ENCODE measurements at places on chromosomes 5 and 9.

DNA sequence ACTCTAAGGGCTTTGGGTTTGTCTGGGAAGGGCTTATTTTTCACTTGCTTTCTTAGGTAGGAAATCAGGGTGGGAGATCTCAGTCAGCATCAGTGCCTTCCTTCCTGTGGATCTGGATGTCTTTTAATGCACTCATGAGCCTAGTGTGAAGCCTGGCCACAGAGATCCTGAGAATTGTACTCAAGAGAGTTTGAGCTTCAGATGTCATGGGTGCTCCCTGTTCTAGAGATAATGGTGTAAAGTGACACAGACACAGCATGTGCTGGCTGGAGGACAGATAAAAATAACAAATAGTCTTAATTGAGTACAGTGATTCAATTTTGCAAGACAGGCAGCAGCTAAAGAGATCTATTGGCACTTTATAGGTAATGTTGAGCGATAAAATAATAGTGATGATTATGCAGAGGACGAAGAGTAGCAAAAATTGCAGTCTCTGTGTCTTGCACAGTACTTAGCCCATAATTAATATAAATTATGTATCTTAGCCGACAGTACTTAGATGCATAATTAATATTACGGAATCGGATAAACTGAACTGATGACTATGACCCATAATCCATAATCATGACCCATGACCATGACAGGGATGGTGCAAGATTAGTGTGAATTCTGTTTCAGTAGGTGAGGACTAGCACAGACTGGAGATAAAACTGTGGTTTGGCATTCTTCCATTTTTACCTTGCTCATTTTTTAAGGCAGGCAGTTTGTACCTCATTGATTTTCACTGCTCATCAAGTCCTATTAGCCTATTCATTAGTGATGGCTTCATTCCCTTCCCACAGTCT, 408.7 kb upstream of the PIK3R1 start:
- no peak for DNase-seq

GRCh38 chr9:69936427-69936826, 107.2 kb upstream of the MAMDC2 start:
- DNase-seq, result no peak

- DNase-seq, result no peak
Observed at GRCh38 chr5:31237174-31237573, 43.7 kb downstream of the CDH6 start.

GRCh38 chr5:173830421-173830820, 57.7 kb upstream of the CPEB4 start:
- DNase-seq, result no peak

- no peak for DNase-seq
Observed at GRCh38 chr9:109519366-109519765, 21.3 kb upstream of the PTPN3 start.

- no peak for DNase-seq
Observed at GRCh38 chr5:181161534-181162175, 14.3 kb downstream of the OR2V2 start.

- DNase-seq, result no peak
Observed at GRCh38 chr5:118456085-118456484, 532.3 kb downstream of the DTWD2 start.

GRCh38 chr5:143182901-143183820, 220.3 kb downstream of the NR3C1 start:
- no peak for DNase-seq

GRCh38 chr9:79812507-79813257, 240.9 kb downstream of the TLE4 start:
- DNase-seq, result no peak

DNA sequence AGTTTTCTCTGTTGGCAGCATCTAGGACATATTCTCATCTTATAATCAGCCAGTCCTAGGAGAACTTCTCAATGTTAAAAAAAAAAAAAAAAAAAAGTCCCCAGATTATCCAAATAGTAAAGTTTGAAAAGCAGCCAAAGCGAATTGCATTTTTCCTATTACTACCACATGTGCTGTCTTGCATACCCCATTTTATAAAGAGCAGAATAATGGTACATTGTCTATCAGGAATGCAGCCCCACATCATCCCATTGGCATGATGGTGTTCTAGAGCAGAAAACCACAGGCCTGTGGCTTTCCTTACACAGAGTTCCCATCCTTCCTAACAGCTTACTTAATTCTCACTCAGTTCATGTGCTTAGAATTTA, 381.6 kb downstream of the TMEM38B start:
- no peak for DNase-seq

DNA sequence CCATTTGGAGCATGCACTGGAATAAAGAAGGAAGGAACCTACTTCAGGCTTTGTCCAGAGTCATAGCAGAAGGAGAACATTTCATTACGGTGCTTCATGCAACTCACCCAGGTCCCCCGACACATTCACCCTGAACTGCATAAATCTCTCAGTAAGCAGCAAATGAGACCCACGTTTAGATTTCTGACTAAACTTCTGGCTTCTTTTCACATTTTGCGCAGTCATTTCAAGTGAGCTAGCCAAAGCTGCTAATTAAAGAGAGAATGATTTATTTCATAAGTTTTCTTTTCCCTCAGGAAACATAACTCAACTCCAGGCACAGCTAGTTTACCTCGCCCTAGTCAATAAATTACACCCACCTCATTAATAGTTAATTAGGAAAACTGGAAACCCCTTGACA, 88.6 kb upstream of the GAS1 start:
- no peak for DNase-seq

DNA sequence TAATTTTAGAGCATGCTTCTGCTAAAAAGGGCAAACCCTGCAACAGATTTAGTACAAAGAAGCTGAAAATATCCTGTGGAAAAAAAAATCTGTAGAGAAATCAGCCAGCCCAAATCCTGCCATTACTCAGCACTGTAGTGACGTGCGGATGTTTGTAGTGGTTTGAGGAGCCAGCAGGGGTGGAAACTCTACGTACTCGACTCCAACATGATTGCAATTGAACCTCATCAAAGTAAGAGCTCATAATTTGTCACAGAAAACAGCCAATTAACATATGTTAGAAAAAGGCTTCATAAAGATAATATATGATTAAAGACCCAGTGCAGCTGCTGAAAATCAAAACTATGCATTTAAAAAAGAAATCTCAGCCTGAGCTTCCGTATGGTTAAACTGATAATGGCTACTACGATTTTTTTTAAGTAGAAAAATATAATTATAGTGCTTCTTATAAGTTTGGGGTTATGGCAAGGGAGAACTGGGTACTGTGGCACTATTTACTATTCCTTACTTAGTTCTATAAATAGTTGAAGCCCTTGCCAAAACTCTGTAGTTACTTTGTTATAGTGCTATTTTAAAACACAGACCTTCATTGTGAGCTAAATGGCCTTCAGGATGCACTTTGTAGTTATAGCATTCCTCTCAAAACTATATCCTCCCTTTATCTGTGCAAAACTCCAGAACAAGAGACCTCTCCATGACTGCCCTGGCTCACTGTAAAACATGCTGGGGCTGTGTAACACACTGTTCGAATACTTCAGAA, 49.4 kb downstream of the MEF2C start:
- DNase-seq, result no peak

DNA sequence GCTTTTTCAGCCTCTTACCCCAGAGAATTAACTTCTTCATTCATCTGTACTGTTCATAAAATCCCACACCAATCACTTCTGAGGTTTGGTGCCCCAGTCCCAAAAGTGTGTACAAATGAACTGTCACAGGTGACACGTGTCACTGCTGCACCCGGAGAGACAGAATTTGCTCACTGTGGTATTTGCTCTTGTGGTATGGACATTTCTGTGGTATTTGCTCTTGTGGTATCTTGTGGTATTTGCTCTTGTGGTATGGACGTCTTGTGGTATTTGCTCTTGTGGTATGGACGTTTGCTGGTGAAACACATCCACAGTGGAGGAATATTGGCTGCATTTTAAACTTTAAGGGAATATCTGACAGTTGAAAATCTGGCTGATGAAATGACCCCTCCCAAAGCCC, 214.9 kb upstream of the DAP start:
- DNase-seq, result no peak

- no peak for DNase-seq
Observed at GRCh38 chr9:136723989-136724388, 11.6 kb downstream of the DIPK1B start.

DNA sequence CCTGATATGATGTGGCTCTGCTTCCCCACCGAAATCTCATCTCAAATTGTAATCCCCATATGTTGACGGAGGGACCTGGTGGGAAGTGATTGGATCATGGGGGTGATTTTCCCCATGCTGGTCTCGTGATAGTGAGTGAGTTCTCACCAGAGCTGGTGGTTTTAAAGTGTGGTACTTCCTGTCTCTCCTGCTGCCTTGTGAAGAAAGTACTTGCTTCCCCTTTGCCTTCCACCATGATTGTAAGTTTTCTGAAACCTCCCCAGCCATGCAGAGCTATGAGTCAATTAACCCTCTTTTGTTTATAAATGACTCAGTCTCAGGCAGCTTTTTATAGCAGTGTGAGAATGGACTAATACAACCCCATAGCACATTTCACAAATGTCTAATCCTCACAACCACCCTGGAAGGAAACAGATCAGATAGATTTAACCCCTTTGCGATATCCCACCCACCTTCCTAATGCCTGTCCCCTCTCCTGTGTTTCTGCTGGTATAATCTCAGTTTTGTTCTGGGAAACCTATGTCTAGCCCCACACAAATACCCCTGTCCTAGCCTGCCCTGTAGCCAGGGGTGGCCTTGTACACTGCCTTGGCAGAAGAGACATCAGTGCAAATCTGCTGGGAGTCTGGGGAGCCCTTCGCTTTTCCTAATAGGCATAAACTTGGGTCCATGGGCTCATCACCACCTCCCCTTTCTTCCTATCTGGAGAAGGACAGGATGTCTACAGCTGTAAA, 157.0 kb upstream of the RAI14 start:
- DNase-seq, result no peak

DNA sequence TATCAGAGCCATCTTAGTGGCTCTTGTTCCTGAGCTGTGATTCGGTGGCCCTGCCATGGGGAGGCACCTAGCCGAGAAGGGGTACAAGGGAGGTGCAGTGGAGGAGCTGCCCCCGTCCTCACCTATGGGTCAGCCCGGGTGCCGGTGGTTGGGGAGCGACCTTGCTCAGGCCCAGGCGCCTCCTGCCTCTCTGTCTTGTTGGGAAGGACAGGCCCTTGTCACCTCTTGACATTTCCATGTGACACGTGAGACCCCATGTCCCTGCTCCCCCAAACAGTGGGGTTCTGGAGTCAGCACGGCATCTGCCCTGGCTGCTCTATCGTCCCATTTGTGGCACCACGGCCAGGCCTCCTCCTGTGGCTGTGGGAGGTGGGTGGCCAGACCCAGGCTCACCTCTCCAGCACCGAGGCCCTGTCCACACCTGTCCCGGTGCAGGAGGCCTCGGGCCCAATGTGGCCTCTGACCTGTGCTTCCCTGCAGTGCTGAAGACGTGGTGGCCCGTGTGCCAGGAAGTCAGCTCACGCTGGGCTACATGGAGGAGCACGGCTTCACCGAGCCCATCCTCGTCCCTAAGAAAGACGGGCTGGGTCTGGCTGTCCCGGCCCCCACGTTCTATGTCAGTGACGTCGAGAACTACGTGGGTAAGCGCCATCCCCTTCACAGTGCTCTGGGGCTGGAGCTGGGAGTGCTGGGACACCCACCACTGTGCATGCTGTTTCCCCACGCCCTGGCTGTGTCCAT, 68.9 kb downstream of the PHF2 start:
- no peak for DNase-seq

- no peak for DNase-seq
Observed at GRCh38 chr9:136255896-136256890, 10.6 kb upstream of the QSOX2 start.

DNA sequence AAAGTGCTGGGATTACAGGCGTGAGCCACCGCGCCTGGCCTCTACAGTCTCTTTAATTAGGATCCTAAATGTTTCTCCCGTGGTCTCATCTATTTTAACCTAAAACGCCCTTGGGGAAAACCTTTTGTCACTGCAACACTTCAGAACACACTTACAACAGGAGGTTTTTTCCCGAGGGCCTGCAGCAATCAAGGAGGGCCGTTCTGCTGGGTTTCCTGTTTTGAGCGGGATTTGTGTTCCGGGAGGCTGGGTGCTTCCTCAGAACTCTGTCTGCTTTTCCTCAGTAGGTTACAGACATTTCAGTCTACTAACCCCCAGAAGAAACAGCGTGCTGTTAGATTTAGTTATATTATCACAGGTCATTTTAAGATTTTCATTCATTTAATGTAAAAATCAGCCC, 65.4 kb upstream of the IRX4 start:
- no peak for DNase-seq

- no peak for DNase-seq
Observed at GRCh38 chr9:136578915-136579649, 33.2 kb upstream of the NOTCH1 start.

- no peak for DNase-seq
Observed at GRCh38 chr5:133425222-133425621, 187.1 kb downstream of the FSTL4 start.

- DNase-seq, result no peak
Observed at GRCh38 chr9:85001925-85002324, 332.4 kb downstream of the NTRK2 start.

DNA sequence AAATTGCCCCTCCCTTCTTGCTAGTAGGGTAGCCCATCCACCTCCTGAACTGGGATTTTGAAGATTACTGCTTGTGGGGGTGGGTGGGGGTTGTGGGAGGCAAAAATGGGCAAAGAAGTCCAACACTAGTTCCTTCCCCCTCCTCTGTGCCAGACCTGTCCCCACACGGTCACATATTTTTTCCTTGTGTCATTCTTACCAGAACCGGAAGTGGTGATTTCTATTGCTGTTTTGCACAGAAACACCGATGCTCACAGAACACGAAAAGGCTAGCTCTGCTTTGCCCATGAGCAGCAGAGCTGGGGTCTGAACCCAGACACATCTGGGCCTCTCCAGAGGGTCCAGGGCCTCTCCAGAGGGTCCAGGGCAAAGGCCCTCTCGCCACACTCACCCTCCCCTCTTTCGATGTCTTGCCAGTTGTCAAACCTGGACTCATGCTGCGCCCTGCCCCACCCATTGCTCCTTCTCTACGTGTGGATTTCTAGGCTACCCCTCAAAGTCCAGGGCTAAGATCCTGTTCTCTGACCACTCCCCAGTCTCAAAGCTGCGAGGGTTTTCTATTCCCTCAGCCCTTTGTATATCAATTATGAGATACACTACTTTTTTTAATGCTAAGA, 264.4 kb upstream of the MSX2 start:
- DNase-seq, result no peak

- DNase-seq, result no peak
Observed at GRCh38 chr5:149778303-149779123, 48.4 kb downstream of the PPARGC1B start.

GRCh38 chr9:13354733-13355132, 75.2 kb upstream of the MPDZ start:
- DNase-seq, result no peak

DNA sequence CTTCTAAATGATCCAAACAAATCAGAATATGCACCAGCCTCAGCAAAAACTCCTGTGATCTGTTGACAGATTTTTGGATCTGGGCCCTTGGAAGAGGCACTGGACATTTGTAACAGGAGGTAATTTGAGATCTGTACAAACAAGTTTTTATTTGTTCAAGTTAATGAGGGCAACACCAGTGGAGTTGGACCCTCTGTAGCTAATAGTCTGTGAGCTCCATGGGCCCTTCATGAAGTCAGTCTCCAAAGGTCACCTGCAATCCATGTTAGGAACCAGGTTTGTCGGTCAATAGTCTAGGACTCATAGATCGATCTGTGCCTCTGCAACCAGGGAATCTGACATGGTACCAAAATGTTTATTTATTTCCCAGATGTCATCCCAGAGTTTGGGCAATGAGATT, 40.9 kb downstream of the PAM start:
- no peak for DNase-seq

Measured in stimulated activated CD4-positive, alpha-beta T cell treated with anti-CD3 and anti-CD28 coated beads, Interleukin-1b, Interleukin-23, amount 100 ng/mL, for 1 hour (primary cell).